ENCODE measurements at places on chromosomes 12 and 14.

GRCh38 chr12:6279631-6280030 lies 30.9 kb upstream of the PLEKHG6 start:
- DNase-seq, result no peak

DNA sequence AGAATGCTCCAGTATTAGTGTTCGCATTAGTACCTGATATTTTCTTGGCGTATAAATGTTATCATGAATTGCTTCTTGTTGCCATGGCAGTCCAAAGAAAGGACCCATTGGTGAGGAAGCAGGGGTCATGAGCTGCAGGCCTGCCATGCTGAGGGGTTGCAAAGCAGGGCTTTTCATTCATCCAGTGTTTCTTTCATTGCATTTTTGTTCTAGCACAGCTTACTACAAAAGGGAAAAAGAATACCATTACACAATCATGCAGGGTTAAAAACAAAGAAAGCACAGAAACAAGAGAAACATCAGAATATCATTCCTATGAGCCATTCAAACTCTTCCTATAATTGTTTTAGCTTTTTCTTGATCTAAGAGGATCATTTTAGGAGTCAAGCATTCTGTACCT lies 24.0 kb downstream of the DICER1 start:
- no peak for DNase-seq

- DNase-seq, result no peak
Observed at GRCh38 chr14:104026024-104026423, 59.5 kb upstream of the ASPG start.

DNA sequence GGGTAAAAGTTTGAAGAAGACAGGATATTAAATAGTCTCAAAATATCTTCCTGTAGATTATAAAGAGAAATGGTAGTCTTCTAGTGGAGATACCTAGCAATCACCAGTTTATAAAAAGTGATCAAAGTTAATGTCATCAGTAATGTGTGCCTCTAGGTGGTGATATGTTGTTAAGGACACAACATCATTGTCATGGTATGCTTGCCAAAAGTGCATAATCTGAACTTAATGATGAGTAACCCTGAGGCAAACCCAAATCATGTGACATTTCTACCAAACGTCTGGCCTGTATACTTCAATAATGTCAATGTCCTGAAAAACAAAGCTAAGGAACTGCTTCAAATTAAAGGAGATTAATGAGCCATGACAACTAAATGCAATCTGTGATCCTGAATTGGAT lies 214.7 kb downstream of the PHLDA1 start:
- peak; percentile 48 for DNase-seq

GRCh38 chr14:94355191-94355794 lies 32.2 kb upstream of the SERPINA6 start:
- DNase-seq, result peak; percentile 18

DNA sequence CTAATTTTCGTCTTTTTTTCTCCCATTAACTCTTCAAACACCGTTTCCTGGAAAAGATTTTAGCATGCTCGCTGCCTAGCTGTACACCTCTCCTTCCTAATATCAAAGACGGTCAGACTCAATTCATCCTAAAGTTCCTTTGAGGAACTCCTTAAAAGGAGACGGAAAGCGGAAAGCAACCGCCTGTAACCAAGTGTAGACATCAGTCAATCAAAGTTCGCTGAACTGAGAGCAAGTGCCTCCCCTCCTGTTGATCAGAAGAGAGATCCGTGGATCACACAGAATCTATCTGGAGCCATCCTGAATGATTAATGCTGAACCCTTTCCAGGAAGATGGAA lies 412 bp upstream of the TEP1 start:
- DNase-seq, result no peak

DNA sequence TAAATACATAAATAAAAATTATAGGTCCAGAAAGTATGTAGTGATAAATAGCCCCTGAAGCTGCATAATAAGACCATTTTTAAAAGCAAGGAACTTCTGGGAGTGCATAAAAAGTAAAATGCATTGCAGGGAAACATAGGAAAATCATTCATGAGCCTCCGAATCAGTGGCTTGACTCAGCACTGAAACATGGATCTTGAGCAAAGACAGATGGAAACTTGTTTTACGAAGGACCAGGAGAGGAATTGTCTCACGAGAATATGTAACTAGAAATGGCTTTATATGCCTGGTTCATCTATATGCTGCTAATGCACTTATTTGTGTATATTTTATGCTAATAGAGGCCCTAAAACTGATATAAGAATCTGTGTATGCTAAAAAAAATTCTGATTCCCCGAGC lies 14.7 kb downstream of the TMEM30B start:
- DNase-seq, result no peak

GRCh38 chr12:116916714-116917114 lies 6.0 kb downstream of the FBXW8 start:
- DNase-seq, result peak; percentile 98

DNA sequence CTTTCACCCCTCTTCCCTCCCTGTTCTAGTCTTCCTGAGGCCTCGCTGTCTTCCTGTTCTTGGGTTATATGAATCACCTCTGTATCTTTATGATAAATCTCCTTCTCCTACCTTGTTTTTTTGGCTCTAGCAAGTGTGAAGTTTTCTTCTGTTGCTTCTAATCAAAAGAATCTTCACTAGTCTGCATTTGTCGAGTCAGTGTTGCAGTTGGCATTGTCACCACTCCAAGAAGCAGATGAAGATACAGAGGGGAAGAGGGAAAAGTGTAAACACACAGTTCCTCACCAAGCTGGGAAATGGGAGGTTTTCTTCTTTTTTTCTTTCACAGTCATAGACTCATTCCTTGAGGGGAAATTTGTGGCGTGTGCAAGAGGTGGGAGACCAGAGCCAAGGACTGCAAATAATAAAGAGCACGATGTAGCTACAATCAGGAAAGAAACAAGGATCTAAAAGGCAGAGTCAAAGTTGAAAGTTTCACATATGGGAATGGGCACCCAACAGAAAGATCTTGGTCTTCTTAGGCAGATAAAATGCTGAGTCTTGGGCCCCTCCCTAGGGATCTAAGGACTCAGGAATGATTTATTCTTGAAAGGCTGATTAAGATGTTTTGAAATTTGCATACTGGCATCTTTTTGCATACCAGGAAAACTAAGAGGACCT lies 22.2 kb upstream of the PRICKLE1 start:
- DNase-seq, result no peak

All from SW480 (cell line).